Large intestine (tissue), 12 donors: ENCODE measurements at places on chromosomes 6 and 20.
A peak's percentile ranks its signal among the peaks of the same experiment; 100 is the strongest.

- DNase-seq: no peak
These were observed 242.6 kb downstream of the GMPR start for GRCh38 chr6:16480763-16481560.

DNA sequence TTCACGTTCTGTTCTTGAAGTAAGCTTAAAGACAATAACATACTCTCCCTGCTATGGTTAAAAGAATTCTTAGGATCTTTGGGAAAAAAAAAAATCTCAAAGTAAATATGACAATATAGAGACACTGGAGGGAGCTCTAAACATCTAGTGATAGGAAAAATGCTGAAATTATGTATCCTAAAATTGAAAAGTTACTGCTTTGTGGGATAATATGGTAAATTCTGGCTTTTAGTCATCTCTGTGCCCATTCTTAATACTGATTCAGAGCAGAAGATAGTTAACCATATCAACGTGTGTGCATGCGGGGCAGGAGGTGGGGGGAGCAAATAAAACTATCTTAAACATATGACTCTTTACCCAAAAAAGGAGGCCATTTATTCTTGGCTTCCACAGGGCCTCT, 165.4 kb downstream of the GMPR start:
- no peak for DNase-seq

GRCh38 chr20:63889241-63890200, 5.4 kb upstream of the DNAJC5 start:
- DNase-seq: no peak

DNA sequence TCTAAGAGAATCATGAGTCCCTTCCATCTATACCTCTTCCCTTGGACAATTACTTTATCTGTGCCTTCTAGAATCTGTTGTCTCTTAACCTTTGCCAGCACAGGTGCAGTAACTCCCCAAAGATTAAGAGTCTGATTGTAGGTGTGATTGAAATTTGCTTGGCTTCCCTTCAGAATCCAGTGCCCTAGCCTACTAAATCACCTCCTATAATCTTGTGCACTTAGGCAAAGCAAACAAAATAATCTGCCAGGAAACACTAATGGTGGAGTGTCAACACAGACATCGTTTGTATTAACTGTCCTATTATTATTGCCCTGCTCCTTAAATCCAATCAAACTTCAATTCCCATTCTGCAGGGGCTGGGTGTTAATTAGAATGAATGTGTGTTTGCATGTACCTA, 28.0 kb downstream of the ID4 start:
- DNase-seq: no peak

- DNase-seq: peak; percentile 49
These were observed 134.4 kb downstream of the ARHGAP18 start for GRCh38 chr6:129575378-129576118.

GRCh38 chr20:40683221-40683893, 5.7 kb downstream of the MAFB start:
- peak; percentile 29 for DNase-seq

GRCh38 chr20:15236812-15237211, 899.4 kb upstream of the FLRT3 start:
- DNase-seq: peak; percentile 46

DNA sequence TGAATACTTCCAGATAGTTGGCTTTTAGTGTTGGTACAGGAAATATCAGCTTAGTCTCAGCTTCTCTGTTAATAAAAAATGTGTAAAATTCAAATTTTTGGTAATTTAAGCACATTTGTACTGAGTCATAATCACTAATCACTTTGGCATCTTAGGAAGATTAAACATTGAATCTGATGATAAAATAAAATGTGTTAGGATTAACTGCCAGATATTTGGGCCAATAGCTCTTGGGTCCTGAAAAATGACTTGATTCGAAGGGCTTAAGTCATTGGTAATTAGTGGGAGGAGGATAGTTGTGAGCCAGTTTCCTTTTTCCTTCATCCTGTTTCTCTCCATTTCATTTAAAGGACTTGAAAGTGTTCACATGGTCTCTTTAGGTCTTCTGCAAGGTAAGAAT, 426.1 kb downstream of the RFPL4B start:
- DNase-seq: no peak

- DNase-seq: no peak
These were observed 33.4 kb upstream of the PRND start for GRCh38 chr20:4688305-4688704.

- no peak for DNase-seq
These were observed 59.3 kb downstream of the DLL1 start for GRCh38 chr6:170231293-170232185.

- DNase-seq: no peak
These were observed 132.8 kb downstream of the FNDC1 start for GRCh38 chr6:159301810-159302593.
